ENCODE measurements at places on chromosomes 3 and 15. TPM values are rescaled to one million over a fixed set of nuclear protein-coding genes. Genes with fewer than 3 reads are reported as not detected.

The MESP2 gene
- 1.9 TPM for total RNA-seq

The NFKBIZ gene
- 15.1 TPM for total RNA-seq

The SMAD3 gene
- 38.5 TPM for total RNA-seq

The SLC28A1 gene
- total RNA-seq: not detected

The EDEM1 gene
- total RNA-seq: 18.6 TPM

The BSN gene
- total RNA-seq: under 0.01 TPM

The GRIP2 gene
- total RNA-seq: 0.09 TPM

The CLRN1 gene
- total RNA-seq: not detected

The SLC2A2 gene
- total RNA-seq: not detected

The CFAP44 gene
- 4.4 TPM for total RNA-seq

The ABI3BP gene
- 3.5 TPM for total RNA-seq

The POC1A gene
- 5.4 TPM for total RNA-seq

The THOC7 gene
- 45.4 TPM for total RNA-seq

The FAM3D gene
- total RNA-seq: not detected
